ENCODE measurements at places on chromosomes 3 and 15. TPM values are rescaled to one million over a fixed set of nuclear protein-coding genes. Genes with fewer than 3 reads are reported as not detected.
A peak's percentile ranks its signal among the peaks of the same experiment; 100 is the strongest.

The MOBP gene
- not detected for total RNA-seq

The SLC12A8 gene
- 4.1 TPM for total RNA-seq

GRCh38 chr3:161014843-161015749, 90.1 kb downstream of the B3GALNT1 start:
- no peaks in the 10 kb centered on the region for H3K27me3 ChIP-seq
- no peak overlapping the region for H3K4me3 ChIP-seq
- no peak overlapping the region for H3K27ac ChIP-seq
- no peak for DNase-seq

GRCh38 chr15:23397779-23398178, 43.2 kb downstream of the GOLGA8S start:
- no peaks in the 10 kb centered on the region for H3K27me3 ChIP-seq
- H3K27ac ChIP-seq, result peak overlapping the region; percentile 64
- no peaks in the 10 kb centered on the region for H3K36me3 ChIP-seq
- H3K4me1 ChIP-seq, result peaks cover 39% of the 10 kb centered on the region
- H3K4me3 ChIP-seq, result no peak overlapping the region

- H3K36me3 ChIP-seq, result no peaks in the 10 kb centered on the region
- no peaks in the 10 kb centered on the region for H3K4me1 ChIP-seq
- DNase-seq, result no peak
- H3K27ac ChIP-seq, result no peak overlapping the region
- no peak overlapping the region for H3K4me3 ChIP-seq
These were observed 1077.4 kb downstream of the EPHA3 start for GRCh38 chr3:90184861-90185260.

- H3K4me1 ChIP-seq, result no peaks in the 10 kb centered on the region
- H3K36me3 ChIP-seq, result no peaks in the 10 kb centered on the region
These were observed 825 bp upstream of the RTP3 start for GRCh38 chr3:46496746-46497555.

- no peaks in the 10 kb centered on the region for H3K27me3 ChIP-seq
- H3K36me3 ChIP-seq, result no peaks in the 10 kb centered on the region
- H3K27ac ChIP-seq, result no peak overlapping the region
- peaks cover 3% of the 10 kb centered on the region for H3K4me1 ChIP-seq
- no peak for DNase-seq
- H3K4me3 ChIP-seq, result no peak overlapping the region
These were observed 38.3 kb downstream of the COMMD2 start for GRCh38 chr3:149713730-149714654.

- no peak for DNase-seq
- H3K4me1 ChIP-seq, result no peaks in the 10 kb centered on the region
- no peak overlapping the region for H3K4me3 ChIP-seq
- H3K36me3 ChIP-seq, result no peaks in the 10 kb centered on the region
These were observed 265.1 kb downstream of the FOXP1 start for GRCh38 chr3:71318458-71318827.

DNA sequence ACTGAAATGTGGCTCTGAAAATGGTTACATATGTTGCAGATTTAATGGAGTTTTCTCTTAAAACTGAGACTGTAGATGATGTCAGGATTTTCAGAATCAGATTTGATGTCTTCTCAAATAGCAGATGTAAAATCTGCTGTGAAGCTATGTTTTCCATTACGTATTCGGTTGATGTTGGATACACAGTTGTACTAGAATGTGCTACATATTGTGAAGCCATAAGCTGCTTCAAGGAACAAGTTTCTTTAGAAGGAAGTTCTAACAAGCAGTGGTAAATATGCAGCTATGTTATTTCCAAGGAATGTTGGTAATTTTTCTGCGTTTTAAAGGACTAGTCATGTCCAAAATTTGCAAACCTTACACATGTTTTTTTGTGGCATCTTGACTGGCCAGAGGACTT, 197.7 kb downstream of the RBMS3 start:
- no peaks in the 10 kb centered on the region for H3K27me3 ChIP-seq
- DNase-seq, result no peak
- H3K4me3 ChIP-seq, result no peak overlapping the region
- no peak overlapping the region for H3K27ac ChIP-seq

- H3K27ac ChIP-seq, result no peak overlapping the region
- no peaks in the 10 kb centered on the region for H3K27me3 ChIP-seq
- no peak overlapping the region for H3K4me3 ChIP-seq
These were observed 118.1 kb downstream of the SLC25A26 start for GRCh38 chr3:66338927-66339326.

GRCh38 chr15:69706353-69707097, 253.9 kb downstream of the RPLP1 start:
- no peaks in the 10 kb centered on the region for H3K27me3 ChIP-seq
- H3K4me1 ChIP-seq, result no peaks in the 10 kb centered on the region
- no peak for DNase-seq
- H3K36me3 ChIP-seq, result no peaks in the 10 kb centered on the region

- H3K36me3 ChIP-seq, result no peaks in the 10 kb centered on the region
- H3K4me3 ChIP-seq, result no peak overlapping the region
- H3K27ac ChIP-seq, result no peak overlapping the region
These were observed 146.7 kb upstream of the IQSEC1 start for GRCh38 chr3:13219902-13220296.

GRCh38 chr3:11005686-11006256, 13.2 kb downstream of the SLC6A1 start:
- DNase-seq, result no peak
- H3K4me1 ChIP-seq, result no peaks in the 10 kb centered on the region
- H3K27ac ChIP-seq, result no peak overlapping the region
- no peak overlapping the region for H3K4me3 ChIP-seq

All from thoracic aorta (tissue), 2 donors.